Diencephalon (tissue), 1 donor: ENCODE measurements at places on chromosomes 5 and 9. TPM values are rescaled to one million over a fixed set of nuclear protein-coding genes. Genes with fewer than 3 reads are reported as not detected.

The SPATA31E1 gene
- total RNA-seq = not detected

The NME5 gene
- 22.4 TPM for total RNA-seq

The GLRA1 gene
- total RNA-seq = 5.5 TPM

The PAEP gene
- not detected for total RNA-seq

The QRFP gene
- not detected for total RNA-seq
